ENCODE measurements at places on chromosomes 12 and 14. TPM values are rescaled to one million over a fixed set of nuclear protein-coding genes. Genes with fewer than 3 reads are reported as not detected.

PARPBP gene
- 17.0 TPM for total RNA-seq

KERA gene
- not detected for total RNA-seq

RFLNA gene
- total RNA-seq: 20.8 TPM

SLC6A15 gene
- 0.57 TPM for total RNA-seq

GPR68 gene
- total RNA-seq: 0.87 TPM

MYF5 gene
- not detected for total RNA-seq

DPF3 gene
- 3.0 TPM for total RNA-seq

IRAK3 gene
- total RNA-seq: 0.02 TPM

MYRFL gene
- total RNA-seq: 0.93 TPM

ANO2 gene
- 2.8 TPM for total RNA-seq

SLC25A21 gene
- 3.1 TPM for total RNA-seq

FBXL14 gene
- 37.7 TPM for total RNA-seq

RTL1 gene
- total RNA-seq: 159 TPM

PMCH gene
- not detected for total RNA-seq

TTC7B gene
- total RNA-seq: 47.0 TPM

SERPINA9 gene
- not detected for total RNA-seq

RHOJ gene
- 1.9 TPM for total RNA-seq

CLEC4D gene
- total RNA-seq: not detected

SERPINA4 gene
- total RNA-seq: 5.9 TPM

IAPP gene
- total RNA-seq: not detected

P2RX2 gene
- total RNA-seq: 0.19 TPM

Measured in progenitor cell of endocrine pancreas (in vitro differentiated cells).